Activated T-helper 1 cell treated with anti-CD3 and anti-CD28 coated beads, Interleukin-12 subunit alpha, Interleukin-12 subunit beta, Interleukin-2, Interleukin-4 antibody, amounts not matched to agents 30 ng/mL and 10 ng/mL and 1 ng/mL, durations not matched to agents 14 hours and 24 hours and 36 hours (primary cell): ENCODE measurements at places on chromosomes 3 and 15. TPM values are rescaled to one million over a fixed set of nuclear protein-coding genes. Genes with fewer than 3 reads are reported as not detected.

DNA sequence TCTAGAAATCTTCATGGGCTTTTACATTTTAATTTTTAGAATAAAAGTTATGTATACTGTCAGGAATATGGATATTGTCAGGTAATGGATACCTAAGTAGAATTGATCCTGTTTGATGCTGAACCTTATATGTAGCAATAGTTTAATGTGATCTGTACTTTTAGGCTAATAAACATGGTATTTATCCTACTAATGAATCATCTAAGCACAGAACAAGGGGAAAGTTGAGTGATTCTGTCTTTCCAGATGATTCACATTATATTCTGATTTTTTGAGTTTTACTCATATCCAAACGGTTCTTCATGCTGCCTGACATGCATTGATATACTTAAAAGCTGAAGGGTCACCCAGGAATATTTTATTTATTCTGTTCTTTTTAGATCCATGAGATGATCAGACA, 34.5 kb downstream of the FANCI start:
- no peak overlapping the region for H3K27ac ChIP-seq
- DNase-seq = no peak
- H3K27me3 ChIP-seq = no peaks in the 10 kb centered on the region
- H3K4me3 ChIP-seq = no peak overlapping the region
- peaks cover 4% of the 10 kb centered on the region for H3K4me1 ChIP-seq

Gene HIGD1A
- total RNA-seq = 90.1 and 97.5 TPM in 2 replicates

DNA sequence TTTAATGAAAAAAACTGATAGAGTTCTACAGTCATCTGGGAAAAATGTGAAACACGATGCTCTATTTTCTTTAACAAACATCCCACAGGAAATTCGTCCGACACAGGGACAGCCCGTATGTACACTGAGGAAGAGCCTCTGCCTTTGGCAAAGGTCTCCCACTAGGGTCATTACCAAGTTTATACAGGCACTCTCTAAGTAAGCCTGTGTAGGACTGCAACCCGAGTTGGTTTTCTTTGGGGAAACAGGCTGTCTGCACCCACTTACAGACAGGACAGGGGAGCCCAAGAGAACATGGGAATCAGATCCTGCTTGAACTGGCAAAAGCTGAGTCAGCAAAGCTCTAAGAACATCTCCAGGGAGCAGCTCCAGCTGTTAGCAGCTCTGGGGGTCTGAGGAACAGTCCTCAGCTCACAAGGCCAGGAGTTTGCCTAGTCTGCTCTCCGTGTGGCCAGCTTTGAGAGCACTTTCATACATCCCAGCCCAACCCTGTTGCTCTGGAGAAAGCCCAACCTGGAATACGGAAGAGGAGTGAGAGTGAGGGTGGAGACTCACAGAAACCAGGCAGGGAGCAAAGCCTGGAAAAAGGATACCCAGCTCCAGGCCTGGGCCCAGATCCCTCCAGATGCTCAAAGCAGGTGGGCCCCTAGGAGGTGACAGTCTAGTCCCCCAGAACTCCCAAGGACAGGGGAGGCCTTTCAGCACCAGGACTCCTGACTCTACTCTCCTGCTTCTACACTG, 1.9 kb downstream of the TBC1D2B start:
- DNase-seq = no peak
- H3K36me3 ChIP-seq = peaks cover 8% of the 10 kb centered on the region
- H3K4me3 ChIP-seq = peak overlapping the region; percentile 100

GRCh38 chr15:38275959-38276358, 23.3 kb downstream of the SPRED1 start:
- H3K4me1 ChIP-seq = no peaks in the 10 kb centered on the region
- H3K4me3 ChIP-seq = no peak overlapping the region
- H3K36me3 ChIP-seq = no peaks in the 10 kb centered on the region
- H3K27ac ChIP-seq = no peak overlapping the region

Gene ERC2
- total RNA-seq = 0.54 TPM in 1 of 2 replicates, not detected in the other

Gene IREB2
- 98.0 and 103 TPM in 2 replicates for total RNA-seq

- no peak overlapping the region for H3K27ac ChIP-seq
- no peak overlapping the region for H3K4me3 ChIP-seq
- no peaks in the 10 kb centered on the region for H3K27me3 ChIP-seq
These were observed 38.6 kb upstream of the TTC14 start for GRCh38 chr3:180563406-180563805.

Gene CCR9
- total RNA-seq = not detected in 2 replicates

Gene RARRES1
- total RNA-seq = not detected in 2 replicates
